Stimulated activated CD4-positive, alpha-beta T cell treated with anti-CD3 and anti-CD28 coated beads, TNF-alpha, amount 100 ng/mL, for 1 hour (primary cell): ENCODE measurements at places on chromosomes 5 and 9.

- DNase-seq, result no peak
These were observed 198.0 kb upstream of the EGFLAM start for GRCh38 chr5:38060354-38060753.

DNA sequence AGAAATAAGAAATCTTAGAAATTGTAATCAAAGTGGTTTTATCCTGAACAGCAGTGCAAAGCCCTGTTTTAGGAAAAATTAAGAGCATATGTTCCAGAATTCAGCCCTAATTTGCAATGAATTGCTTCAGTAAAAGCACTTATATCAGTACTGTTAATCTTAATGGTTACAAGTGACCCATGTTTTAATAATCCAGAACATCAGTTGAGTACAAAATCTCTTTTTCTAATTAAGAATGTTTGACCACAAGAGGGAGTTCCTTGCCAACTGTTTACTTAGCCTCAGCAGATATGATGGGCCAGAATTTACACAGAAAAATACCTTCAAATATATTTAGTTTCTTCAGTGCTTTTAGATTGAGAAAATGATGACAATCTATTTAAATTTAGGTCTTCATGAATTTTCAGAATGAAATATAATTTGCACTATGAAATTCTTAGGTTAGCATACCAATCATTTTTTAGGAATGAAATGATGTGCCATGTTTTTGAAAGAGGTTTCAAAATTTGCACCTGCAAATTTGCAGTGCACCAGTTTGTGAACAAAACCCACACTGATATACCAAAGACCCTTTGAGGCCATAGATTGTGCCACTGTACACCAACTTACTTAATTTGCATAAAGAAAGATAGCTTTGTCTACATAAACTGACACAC is 926.3 kb upstream of the ARRDC3 start:
- no peak for DNase-seq

GRCh38 chr9:99171225-99172123 is 50.3 kb downstream of the ALG2 start:
- no peak for DNase-seq

GRCh38 chr9:77977210-77977611 is 54.4 kb downstream of the GNAQ start:
- DNase-seq, result peak; percentile 5

DNA sequence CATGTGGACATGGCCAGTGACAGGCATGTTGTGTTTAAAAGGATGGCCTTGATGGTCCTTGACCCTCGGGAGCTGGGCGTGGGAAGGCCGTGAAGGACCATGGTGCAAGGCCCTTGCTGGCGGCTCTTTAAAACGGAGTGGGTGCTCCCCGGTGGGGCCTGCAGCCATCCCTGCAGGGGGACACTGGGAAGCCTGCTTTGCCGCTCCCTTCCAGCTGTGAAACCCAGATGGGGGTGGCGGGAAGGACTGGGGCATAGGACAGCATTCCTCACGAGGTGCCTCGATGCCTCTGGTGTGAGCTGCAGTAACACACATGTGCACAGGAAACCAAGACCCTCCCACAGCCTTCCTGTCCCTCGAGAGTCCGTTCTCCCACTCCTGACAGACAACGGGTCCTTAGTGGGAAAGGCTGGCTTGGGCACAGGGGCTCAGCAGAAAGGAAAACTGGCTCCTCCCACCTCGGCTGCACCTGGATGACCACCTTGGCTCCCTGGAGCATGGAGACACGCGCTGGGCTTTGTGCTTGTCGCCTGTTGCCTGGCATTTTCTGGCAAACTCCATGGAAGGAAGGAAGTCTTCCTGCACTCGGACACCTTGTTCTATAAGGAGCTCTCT is 30.3 kb upstream of the IRX4 start:
- DNase-seq, result no peak

GRCh38 chr5:83889971-83890745 is 169.5 kb upstream of the HAPLN1 start:
- no peak for DNase-seq

- DNase-seq, result no peak
These were observed 11.1 kb upstream of the TTC23L start for GRCh38 chr5:34827588-34828506.

DNA sequence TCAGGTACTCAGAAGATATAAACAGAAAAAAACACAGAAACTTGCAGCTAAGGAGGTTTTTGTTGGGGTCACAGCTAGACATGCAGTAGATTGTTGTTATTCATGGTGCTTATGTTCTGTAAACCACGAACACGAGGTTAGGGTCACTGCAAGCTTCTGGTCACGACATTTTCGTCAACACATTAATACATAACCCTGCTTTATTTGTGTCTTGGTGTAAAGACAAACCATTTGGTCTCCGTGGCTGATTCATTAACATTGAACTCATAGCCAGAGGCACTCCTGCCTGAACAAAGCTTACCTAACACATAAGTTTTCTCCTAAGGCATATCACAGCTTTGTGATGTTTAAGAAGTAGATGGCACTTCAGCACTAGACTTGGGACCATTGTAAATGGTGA is 16.9 kb downstream of the TEK start:
- DNase-seq, result no peak

GRCh38 chr9:91937056-91937455 is 13.0 kb downstream of the ROR2 start:
- no peak for DNase-seq

GRCh38 chr9:111740739-111741138 is 54.0 kb downstream of the SHOC1 start:
- no peak for DNase-seq

- no peak for DNase-seq
These were observed 28.2 kb downstream of the MTAP start for GRCh38 chr9:21830589-21830988.

DNA sequence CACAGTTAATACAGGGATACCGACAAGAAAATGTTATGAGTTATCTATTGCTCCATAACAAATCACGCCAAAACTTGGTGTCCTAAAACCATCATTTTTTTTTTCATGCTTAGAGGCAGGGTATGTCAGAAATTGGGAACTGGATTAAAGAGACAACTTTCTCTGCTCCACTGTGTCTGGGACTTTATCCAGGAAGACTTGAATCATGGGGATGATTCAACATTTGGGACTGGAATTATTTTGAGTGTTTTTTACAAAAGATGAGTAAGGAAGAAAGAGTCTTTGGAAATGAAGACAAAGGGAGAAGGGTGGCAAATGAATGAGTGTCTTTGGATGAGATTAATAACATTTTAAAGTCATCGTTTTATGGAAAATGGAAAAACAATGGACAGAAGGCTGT is 1883.7 kb upstream of the C9orf72 start:
- no peak for DNase-seq

GRCh38 chr5:115289104-115289503 is 7.3 kb downstream of the CCDC112 start:
- no peak for DNase-seq

- DNase-seq, result no peak
These were observed 533 bp downstream of the DCANP1 start for GRCh38 chr5:135446615-135447014.

- no peak for DNase-seq
These were observed 127.3 kb downstream of the XRCC4 start for GRCh38 chr5:83204651-83205050.

GRCh38 chr5:148477429-148477828 is 93.7 kb downstream of the FBXO38 start:
- no peak for DNase-seq

DNA sequence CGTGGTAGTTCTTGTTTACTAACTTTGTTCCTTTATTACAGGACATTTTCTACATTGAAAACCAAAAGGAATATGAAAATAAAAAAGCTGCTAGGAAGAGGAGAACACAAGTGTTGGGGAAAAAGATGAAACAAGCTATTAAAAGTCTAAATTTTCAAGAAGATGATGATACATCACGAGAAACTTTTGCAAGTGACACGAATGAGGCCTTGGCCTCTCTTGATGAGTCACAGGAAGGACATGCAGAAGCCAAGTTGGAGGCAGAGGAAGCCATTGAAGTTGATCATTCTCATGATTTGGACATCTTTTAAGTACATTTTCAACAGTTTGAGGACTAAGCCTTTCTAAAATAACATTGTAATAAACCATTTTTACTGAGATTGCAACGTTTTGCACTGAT is 23.8 kb downstream of the PHAX start:
- no peak for DNase-seq

GRCh38 chr5:102578362-102578761 is 79.6 kb upstream of the SLCO6A1 start:
- no peak for DNase-seq

DNA sequence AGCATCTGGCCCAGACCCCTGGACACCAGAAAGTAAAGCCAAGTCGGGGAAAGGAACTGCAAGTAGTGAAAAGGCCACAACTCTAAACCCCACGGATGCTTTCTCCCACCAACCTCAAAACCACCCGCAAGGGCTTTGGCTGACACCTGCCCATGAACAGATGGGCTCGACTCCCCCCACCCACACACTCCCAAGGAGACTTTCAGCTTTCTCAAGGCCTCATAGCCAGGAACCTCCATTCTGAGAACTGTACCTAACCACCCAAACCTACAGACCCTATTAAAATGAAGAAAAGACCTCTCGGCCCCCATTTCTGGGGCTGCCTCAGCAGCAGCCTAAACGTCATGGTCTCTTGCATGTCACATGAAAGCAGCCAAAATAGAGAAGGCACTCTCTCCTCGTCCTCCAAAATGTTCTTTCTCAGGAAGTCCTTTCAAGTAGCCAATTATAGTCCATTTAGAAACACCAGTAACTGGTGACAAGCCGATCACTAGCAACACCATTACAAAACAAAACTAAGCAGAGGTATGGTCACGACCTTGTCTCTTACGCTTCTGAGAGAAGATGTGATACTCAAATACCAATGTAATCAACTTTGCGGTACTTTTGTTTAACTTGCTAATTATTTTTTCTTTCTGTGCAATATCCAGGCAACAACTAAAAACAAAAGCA is 2.9 kb downstream of the B4GALT1 start:
- no peak for DNase-seq

GRCh38 chr5:79961716-79962574 is 29.1 kb downstream of the MTX3 start:
- no peak for DNase-seq

DNA sequence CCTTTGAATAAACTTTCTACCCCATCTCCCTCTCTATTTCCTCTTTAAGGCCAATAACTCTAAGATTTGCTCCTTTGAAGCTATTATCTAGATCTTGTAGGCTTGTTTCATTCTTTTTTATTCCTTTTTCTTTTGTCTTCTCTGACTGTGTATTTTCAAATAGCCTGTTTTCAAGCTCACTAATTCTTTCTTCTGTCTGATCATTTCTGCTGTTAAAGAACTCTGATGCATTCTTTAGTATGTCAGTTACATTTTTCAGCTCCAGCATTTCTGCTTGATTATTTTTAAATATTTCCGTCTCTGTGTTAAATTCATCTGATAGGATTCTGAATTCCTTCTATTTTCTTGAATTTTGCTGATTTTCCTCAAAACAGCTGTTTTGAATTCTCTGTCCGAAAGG is 15.3 kb upstream of the LIX1 start:
- no peak for DNase-seq

DNA sequence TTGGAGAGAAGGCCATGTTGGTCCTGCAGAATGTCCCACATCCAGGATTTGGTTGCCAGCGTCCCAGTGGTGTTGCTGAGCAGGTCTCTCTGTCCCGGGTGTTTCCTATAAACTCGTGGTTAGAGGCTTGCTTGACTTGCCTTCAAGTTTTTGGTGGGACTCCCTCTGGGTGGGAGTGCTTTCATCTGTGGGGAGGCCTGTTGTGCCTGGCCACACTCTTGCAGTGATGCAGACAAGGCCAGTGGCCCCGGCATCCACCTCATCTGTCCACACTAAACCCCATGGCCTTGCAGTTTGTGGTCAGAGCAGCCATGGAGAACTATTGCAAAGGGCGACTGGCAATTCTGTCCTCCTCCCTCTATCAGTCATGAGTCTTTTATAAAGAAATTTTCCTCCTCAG is 71.8 kb downstream of the PHF2 start:
- DNase-seq, result no peak

DNA sequence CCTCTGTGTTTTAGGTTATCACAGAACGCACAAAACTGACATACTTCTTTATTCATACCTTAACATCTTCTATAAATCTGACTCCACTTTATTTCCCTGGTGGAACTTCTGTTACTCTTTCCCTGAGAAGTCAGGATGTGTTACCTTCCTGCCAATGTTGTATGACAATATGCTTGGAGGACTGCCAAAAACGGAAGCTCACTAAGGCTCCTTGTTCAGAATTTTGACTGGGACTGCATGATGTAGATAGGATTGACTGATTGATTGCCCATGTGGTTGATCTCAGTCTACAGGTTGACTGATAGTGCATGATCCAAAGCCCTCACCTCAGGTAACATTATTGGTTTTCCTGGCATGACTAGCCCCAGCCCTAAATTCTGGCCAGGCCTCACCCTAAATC is 319.4 kb downstream of the TLR4 start:
- DNase-seq, result no peak

DNA sequence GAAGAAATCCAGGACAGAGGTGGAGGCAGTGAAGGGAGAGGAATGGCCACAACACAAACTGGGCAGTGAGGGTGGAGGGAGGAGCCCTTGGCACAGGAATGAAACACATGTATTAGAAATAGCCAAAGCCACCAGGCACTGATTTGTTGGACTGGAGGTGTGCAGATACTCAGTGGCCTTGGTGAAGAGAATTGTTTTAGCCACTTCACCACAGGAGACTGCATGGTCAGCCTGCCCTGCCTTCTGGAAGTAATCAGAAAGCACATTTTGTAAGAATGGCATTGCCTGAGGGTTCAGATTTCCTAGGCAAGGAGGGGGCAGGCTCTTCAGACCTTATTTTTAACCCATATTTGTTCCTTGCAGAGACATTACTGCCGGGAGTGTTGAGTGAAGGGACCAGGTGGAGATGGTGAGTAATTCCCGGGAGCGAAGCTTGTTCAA is 2.2 kb downstream of the SGCD start:
- DNase-seq, result no peak

DNA sequence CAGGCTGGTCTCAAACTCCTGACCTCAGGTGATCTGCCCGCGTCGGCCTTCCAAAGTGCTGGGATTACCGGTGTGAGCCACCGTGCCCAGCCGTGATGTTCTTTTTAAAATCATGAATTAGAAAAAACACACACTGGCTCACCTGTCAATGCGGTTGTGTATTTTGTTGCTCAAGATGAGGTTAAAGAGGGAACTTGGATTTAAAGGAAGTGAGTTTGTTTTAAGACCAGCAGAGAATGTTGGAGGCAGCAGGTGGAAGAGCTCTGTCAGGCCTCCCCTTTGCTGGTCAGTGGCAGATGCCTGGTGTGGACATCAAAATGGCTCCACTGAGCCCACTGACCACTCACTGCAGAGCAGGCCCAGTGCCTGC is 38.9 kb downstream of the WNK2 start:
- DNase-seq, result no peak

GRCh38 chr5:91419571-91420537 is 36.7 kb upstream of the ARRDC3 start:
- peak; percentile 37 for DNase-seq

GRCh38 chr5:169637085-169637548 is at the start of gene DOCK2:
Gene DOCK2 (plus strand): TSS chr5:169637275. CDS start chr5:169637327, 52 bp downstream.
- peak; percentile 34 for DNase-seq
